BE2C (cell line): ENCODE measurements at places on chromosomes 7 and 10.

GRCh38 chr10:122796796-122797195 is 48.9 kb downstream of the CUZD1 start:
- no peak for DNase-seq

- no peak for DNase-seq
These were observed 141.1 kb downstream of the ELFN1 start for GRCh38 chr7:1810961-1811849.

- DNase-seq, result no peak
These were observed 78.5 kb downstream of the TRIM24 start for GRCh38 chr7:138538518-138538917.

DNA sequence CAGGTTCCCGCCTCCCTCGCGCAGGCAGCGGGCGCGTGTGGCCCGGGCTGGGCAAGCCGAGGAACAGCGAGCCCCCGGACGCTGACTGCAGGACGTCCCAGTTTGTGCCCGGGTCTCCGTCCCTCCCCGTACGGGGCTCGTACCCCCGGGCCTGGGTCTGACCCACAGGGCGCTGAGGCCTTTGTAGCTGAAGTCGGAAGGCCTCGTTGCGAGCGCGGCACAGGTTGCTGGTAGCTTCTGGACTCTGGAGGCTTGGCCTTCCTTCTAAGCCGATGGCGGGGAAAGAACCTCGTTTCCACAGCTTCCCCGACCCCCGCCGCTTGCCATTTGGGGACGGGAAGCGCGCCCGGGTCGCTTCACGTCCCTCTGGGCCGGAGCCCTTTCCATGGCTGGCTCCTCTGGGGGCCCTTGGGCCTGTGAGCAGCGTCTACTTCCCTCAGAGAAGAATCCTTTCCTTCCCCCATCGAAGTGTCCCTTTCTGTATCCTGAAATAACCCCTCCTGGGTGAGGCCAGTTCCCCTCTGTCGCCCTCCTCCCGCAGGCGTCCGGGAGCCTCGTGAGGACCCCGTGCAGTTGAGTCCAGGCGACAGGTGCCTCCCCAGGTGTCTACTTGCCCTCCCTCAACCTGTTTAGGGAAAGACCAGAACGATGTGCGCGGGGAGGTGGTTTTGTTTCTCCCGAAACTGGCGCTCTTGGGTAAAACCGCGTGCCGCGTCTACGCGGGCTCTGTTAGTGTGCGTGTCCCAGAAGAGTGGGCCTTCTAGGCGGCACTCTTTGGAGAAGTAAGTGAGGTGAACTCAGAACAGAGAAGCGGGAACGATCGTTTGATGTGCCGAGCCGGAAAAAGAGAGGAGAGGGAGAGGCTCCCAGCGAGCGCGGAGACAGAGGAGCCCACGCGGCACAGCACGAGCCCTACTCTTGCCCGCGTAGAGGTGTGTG is 9.3 kb downstream of the EVX1 start:
- no peak for DNase-seq

- DNase-seq, result no peak
These were observed 55.6 kb upstream of the NKX6-2 start for GRCh38 chr10:132841615-132841975.

DNA sequence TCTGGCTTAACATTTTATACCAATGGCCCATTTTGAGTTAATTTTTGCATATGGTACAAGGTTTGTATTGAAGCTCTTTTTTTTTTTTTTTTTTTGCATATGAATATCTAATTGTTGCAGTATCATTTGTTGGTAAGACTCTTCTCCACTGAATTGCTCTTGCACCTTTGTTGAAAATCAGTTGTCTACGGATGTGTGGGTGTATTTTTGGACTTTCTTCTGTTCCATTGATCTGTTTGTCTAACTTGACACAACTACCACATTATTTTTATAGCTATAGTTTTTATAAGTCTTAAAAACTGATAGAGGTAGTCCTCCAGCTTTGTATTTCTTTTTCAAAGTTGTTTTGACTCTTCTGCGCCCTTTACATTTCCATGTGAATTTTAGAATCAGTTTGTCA is 53.9 kb downstream of the AHCYL2 start:
- DNase-seq, result no peak

DNA sequence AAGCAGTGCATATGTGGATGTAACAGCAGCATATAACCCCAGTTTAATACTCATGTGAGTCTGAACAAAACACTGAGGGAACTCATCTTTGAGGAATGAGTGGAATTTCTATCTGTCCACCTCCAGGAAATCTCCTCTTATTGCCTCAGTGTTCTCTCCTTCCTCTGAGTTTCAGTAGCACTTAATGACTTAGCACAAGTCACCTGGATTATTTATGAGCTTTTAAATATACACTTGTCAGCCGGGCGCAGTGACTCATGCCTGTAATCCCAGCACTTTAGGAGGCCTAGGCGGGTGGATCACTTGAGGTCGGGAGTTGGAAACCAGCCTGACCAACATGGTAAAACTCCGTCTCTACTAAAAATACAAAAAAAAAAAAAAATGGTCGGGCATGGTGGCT is 4.3 kb downstream of the LRRC20 start:
- DNase-seq, result no peak

DNA sequence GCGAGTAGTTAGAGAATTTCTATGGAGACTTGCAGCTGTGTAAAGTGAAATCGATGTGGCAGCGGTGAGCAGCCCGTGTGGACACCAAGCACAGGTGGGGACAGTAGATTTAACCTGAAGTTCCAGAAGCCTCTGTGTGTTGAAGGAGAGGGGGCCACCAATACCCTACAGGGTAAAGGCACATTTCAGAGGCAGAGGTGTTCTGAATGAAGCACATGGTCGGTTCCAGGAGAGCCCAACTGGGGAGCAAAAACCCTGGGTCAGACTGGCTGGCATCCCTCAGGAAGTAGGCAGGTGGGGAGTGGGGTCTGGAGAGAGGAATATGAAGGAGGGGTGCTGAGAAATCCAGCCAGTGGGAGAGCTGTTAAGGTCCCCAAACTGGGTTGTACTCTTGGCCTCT is 76.6 kb downstream of the CCDC3 start:
- no peak for DNase-seq

DNA sequence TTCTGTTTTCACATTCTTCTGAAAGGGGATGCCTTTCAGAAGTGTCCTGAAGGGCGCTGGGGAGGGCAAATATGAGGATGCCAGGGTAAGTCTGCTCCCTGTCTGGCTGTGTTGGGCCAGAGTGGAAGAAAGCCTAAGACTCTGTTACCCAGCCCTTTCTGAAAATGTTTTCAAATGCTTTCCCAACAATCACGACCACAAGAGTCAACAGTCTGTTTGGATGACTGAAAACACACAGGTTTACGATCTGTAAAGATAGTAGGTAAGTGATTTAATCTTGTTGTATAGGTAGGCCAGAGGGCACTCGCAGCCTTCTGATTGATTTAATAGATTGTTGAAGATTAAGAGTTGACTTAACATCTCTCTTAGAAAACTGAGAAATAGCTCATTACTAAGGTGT is 13.2 kb downstream of the SGPL1 start:
- no peak for DNase-seq

GRCh38 chr10:86649471-86650150 is 4.7 kb upstream of the OPN4 start:
- DNase-seq, result no peak

GRCh38 chr10:113382691-113383090 is 170.2 kb upstream of the HABP2 start:
- DNase-seq, result no peak

DNA sequence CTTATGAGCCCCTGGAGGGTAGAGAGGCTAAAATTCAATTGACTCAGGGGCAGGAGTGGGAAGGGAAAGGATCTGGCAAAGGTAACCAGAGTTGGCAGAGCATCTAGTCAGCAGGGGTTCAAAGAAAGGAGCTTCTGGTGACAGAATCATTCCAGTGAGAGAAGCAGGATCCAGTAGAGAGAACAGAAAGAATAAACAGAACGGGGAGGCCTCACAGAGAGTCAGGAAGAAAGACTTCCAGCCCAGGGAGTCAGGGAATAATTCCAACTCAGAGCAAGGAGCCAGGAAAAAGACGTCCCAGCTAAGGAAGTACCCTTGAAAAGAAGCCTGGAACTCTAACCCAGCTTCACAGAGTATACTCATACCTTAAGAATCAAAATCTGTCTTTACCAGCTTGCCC is 66.6 kb upstream of the CPXM2 start:
- DNase-seq, result no peak

DNA sequence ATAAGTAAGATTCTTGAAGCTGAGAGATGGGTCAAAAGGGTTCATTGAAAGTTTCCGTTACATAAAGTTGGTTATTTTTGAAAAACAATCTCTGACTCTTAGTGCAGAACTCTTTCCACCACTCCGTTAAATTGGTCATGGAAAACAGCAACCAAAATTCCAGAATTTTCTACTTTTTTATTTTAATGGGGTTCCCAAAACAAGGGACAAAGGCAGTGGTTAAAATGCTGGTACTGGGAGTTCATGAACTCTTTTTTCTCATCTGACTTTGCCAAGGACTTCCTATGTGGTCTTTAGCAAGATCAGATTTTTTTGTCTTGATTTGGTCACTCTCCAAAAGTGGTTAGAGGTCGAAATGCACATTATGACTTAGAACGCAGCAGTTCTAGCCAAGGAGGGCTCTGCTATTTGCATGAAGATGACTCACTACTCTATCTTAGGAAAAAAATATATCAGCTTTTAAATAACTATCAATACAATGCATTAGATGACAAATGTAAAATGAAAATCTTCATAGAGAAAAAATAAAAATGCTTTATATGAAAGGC is 145.7 kb downstream of the REEP3 start:
- DNase-seq, result no peak

- DNase-seq, result no peak
These were observed 4.4 kb upstream of the SMIM30 start for GRCh38 chr7:113122744-113123143.

DNA sequence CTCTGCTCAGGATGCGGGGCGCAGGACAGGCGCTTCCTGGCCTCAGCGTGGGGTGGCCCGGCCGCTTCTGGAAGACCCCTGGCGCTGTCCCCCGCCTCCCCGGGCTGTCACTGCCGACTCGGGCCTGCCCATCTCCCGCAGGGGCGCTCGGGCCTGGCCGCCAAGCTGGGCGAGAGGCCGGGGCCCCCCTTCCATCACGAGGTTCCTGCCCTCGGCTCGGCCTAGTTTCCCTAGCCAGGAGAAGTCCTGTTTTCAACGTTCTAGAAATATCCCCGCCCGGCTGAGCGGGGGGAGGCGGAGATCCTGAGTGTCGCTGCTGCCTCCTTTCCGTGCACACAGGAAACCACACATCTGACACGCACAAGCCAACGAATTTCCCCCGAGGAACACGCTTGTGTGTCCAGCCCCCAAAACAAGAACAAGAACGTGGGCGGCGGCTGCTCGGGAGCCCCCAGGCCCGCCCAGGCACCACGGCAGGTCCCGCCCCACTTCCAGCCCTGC is 33.7 kb downstream of the AP5Z1 start:
- no peak for DNase-seq

DNA sequence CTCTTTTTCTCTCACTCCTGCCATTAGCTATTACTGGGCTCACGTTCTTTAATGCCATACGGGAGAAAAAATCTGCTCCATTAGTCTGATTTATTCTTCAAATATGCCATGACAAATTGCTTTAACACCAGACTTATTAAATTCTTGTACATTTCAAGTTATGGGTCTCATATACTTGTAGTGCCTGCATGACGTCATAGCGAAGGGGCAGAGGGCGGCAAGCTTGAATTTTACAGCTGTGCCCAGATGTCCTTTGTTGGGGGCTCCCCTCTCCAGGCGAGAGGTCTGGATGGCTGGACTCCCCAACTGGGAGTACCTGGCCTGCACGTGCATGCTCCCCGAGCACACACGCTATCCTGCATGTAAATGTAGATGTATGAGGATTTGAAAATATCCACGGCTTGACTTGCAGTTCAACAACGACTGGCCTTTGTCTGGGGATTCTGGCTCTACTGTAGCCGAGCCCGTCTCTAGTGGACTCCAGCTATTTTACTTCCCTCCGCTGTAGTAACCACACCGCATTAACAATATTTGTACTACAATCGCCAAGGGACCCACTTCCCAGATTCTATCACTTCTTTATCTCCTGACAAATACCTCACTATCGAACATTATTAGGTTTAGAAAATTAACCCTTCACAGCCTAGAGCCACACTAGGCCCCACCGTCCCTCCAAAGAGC is 79.5 kb downstream of the EBF3 start:
- no peak for DNase-seq

DNA sequence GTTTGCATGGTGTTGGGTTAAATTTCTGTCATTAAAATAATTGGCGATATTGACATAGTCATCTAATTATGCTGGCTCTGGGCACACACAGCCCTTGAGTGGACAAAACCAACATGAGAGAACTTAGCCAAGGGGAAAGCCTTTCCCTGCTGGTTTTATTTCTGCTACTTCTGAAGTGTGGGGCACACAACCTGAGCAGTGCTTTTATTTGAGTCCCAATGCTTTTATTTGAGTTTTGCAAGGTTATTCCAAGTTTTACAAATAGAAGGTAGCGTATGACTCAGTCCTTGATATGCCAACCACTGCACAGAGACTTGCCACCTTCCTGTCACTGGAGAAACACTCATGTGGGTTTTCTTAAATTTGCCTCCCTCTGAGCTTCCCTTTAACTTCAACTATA is 145.7 kb downstream of the EGFR start:
- no peak for DNase-seq
